ENCODE measurements at places on chromosomes 11 and 22.

DNA sequence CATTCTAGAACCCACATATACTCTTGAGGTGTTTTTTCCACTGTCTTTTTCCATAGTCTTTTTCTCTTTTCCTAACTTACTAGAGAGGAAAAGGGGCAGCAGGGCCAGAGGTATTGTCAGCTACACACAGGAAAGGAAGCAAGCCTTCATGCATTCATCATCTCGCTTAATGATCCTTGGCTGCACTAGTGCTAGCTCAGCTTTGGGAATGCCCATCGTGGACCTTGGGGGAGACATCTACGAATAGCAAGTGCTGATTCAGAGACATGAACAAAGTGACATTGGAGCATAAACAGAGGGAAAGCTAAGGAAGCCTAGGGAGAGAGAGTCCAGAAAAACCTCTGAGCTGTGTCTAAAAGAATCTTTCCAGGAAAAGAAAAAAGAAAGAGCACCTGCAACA lies 466.3 kb upstream of the ARHGAP42 start:
- DNase-seq = no peak

DNA sequence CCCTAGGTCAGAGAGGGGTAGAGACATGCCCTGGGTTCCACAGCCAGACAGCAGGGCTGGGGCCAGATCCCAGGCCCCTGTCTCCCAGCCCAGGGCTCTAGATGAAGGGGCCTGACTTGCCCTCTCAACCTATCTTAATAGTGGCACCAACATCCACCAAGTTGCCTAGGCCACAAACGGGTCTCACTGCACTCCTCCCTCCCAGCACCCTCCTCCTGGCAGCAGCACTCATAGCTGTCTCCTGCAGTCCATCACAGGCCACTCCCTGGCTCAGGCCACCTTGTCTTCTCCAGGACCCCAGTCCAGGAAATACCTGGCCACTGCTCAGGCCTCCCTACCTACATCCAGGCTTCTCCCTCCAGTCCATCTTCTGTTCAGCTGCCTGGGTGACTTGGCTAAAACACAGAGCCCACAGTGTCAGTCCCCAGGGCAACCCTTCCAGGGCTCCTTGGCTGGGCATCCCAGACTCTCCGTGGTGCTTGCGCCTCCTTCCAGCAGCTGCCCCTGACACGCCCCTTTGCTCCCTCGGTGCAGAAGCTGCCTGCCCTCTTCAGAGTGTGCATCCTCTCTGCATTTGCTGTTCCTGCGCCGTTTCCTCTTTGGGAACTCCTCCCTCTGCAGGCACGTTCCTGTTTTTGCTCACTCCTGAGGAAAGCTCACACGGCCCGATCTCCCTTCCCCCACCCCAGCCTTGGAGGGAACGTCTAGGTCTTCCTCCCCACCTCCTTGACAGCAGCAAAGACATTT lies 40.5 kb downstream of the LRRC32 start:
- DNase-seq = no peak

GRCh38 chr11:102528618-102529017 lies 1.9 kb downstream of the MMP7 start:
- no peak for DNase-seq

DNA sequence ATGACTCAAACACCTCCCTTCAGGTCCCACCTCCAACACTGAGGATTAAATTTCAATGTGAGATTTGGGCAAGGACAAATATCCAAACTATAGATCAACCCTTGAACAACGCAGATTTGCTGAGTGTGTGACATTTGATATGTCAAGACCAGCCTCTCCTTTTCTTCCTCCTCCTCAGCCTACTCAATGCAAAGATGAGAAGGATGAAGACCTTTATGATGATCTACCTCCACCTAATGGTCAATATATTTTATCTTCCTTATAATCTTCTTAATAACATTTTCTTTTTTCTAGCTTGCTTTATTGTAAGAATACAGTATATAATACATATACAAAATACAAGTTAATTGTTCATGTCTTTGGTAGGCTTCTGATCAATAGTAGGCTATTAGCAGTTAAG lies 67.5 kb upstream of the MPPED2 start:
- DNase-seq = no peak

DNA sequence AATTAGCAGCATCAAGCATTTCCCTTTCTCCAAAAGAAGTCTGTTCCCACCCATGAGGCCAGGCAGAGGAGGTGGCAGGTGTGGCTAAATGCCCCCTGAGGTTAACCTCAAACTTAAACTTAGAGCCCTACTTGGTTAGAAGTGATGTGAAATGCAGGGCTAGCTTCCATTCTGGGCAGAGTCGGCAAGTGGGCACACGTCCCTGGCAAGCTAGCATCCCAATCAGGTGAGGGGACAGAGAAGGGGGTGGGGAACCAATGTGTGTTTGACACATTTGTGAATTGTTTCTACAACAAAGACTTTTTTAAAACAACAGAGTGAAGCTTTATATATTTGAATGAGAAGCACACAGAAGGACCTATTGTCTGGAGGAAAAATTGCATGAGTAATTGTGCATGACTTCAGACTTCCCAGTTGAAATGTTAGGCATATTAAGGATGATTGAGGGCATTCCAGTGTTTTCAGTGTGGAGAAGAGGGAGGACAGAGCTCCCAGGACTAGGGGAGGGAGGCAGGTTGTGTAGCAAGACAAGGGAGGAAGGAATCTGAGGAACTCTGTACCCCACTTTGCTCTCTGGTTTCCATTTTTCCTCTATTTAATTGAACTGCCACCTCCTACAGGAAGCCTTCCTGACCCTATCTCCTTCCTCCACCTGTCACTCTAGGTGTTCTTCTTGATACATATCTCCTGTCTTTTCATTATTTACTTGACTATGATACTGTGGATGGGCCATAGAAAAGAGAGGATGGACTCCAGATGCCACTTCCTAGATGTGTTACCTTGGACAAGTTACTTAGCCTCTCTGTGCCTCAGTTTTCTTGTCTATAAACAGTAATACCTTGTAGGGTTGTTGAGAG lies 83.3 kb upstream of the PICALM start:
- no peak for DNase-seq

- DNase-seq = no peak
Measured at GRCh38 chr22:39466228-39467006, 9.6 kb downstream of the MGAT3 start.

- DNase-seq = no peak
Measured at GRCh38 chr11:111538407-111539114, 2.0 kb upstream of the LAYN start.

- DNase-seq = no peak
Measured at GRCh38 chr11:30452114-30452513, 129.2 kb downstream of the ARL14EP start.

DNA sequence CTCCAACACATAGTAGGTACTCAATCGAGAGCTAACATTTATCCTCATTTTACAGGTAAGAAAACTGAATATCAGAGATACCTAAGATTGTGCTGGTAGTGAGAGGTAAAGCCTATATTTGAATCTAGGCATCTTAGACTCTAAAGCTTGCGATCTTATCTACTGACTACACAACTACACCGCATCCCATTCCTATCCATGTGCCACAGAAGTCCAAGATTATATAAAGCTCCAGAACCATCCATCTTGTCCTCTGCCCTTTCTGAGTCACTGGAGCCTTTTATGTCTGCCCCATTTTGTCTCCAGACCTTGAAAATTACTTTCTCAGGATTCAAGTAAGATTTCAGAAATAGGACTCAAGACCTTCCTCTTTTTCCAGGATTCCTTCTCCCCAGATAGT lies 84.4 kb downstream of the OR5AK2 start:
- no peak for DNase-seq

GRCh38 chr11:1335811-1336761 lies 26.7 kb upstream of the TOLLIP start:
- DNase-seq = no peak

DNA sequence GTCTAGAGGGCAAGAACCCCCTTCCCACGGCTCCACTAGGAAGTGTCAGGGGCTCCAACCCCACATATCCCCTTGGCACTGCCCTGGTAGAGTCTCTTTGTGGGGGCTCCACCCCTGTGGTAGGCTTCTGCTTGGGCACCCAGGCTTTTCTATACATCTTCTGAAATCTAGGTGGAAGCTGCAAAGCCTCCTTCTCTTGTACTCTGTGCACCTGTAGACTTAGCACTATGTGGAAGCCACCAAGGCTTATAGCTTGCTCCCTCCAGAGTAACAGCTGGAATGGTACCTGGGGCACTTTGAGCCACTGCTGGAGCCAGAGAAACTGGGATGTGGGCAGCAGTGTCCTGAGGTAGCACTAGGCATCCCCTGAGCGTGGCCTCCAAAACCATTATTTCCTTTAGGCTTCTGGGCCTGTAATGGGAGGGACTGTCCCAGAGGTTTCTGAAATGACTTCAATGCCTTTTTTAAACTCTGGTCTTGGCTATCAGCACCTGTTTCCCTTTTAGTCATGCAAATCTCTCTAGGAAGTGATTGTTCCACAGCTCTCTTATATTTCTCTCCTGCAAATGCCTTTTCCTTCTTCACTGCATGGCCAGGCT lies 68.4 kb downstream of the TRAF6 start:
- no peak for DNase-seq

DNA sequence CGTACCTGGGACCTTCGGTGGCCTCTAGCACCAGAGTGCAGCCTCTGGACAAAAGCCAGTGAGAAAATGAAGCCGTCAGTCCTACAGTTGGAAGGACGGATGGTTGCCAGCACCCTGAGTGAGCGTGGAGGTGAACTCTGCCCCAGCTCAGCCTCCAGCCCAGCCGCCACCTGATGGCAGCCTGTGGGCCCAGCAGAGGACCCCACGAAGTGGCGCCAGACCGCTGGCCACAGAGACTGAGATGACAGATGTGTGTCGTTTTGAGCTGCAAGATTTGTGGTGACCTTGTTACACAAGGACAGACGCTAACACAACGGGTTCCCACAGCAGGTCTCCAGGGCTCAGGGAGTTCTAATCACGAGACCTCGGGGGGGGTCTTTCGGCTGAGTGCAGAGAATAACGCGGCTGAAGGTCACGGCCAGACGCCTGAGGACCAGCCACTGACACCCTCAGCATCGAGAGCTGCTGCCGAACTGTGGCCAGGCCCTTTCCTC lies 75.0 kb downstream of the BRD1 start:
- DNase-seq = no peak

DNA sequence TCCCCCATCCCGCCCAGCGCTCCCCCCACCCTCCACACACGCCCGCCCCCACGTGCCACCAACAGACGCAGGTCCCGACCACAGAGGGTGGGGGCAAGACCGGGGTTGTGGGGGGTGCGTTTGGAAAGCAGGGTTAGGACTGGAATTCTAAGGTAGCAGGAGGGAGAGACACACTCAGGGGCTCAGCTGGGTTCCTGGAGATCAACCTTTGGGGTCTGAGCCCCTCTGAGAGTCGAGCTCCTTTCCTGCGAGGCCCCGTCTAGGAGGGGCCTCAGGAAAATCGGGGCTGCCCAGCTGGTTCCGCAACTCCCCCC lies 429 bp downstream of the PGGHG start:
- no peak for DNase-seq

DNA sequence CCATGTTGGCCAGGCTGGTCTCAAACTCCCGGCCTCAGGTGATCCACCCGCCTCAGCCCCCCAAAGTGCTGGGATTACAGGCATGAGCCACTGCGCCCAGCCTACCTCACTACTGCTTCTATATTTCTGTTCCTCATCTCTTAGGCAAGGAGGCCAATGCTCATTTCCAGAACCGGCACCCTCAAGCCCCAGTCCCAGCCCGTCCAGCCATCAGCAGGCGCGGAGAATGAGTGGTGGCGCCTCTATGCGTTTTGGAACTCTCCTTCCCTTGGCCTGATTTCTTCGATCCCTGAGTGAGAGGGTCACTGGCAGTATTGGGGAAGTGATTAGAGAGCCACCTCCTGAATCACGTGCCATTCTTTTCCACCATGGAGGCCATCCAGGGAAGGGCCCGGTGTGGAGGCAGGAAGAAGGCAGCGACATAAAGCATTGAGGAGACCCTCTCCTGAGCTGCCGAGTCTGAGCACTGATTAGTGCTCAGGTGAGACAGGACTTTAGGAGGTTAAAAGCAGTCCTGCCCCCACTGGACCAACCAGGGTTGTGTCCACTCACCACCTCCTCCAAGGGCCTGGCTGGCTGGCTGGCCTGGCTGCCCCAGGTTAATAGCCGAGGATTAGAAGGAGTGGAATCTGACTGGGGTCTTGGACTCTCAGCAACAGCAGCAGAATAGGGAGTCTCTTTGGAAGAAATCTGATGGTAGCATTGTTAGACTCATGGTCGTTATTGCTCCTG lies 8.7 kb downstream of the GRIK4 start:
- no peak for DNase-seq

DNA sequence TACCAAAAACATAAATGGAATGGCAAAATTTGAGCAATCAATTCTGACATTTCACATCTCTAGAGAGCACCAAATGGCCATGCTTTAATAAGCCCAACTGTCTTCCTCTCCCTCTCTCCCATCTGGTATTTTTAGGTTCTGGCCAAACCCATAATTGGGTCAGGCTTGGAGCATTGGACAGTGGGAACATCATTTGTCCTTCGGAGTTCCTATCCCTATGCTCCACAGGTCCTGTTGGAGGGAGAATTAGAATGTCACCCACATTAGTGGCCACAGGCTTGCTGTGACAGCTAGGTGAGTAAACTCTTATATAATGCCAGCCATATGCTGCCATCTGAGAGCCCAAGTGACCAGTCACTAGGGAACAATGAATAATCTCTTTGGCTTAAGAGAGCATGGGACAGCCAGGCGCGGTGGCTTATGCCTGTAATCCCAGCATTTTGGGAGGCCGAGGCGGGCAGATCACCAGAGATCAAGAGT lies 251.0 kb upstream of the CCDC90B start:
- no peak for DNase-seq

GRCh38 chr11:58573451-58574104 lies 2.1 kb downstream of the LPXN start:
- DNase-seq = no peak

GRCh38 chr11:72736452-72737069 lies 15.6 kb downstream of the ARAP1 start:
- DNase-seq = peak; percentile 26

DNA sequence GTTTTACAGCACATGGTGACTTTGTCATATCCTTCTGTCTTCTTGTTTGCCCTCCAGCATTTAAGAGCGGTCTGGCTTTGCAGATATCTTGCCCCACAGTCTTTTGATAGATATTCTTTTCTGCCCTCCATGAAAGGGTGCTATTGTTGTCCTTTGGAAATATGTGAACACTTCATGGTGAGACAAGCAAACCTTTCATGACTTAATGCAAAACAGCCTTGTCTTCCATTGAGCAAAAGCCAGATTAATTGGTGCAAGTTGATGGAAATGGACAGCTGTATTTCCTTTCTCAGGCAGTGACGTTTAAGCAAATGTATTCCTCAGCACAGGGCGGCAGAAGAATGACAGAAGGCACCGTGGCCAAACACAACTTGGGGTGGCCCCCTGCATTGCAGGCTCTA lies 4.4 kb downstream of the DCPS start:
- no peak for DNase-seq

DNA sequence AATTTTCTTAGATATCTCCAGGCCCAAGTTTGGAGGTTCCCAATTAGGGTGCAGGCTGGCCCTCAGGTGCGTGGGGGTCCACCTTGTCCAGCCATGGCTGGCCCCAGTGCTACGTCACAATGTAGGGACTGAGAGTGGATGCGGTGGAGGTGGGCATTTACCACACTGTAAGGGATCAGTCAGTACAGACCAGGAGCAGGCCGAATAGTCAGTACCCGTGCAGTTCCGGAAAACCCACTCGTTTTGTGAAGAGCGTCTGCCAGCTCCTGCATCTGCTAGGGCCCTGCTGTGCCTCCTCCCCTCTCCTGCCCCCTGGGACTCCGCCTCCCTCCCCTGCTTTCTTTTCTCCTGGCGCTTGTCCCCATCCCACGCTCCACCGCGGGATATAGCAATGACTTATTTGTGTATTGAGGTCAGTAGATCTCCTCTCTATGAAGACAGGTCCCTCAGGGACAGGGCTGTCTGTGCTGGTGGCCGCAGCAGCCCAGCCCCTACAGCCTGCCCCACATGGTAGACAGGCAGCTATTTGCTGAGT lies 50.4 kb upstream of the SEPTIN5 start:
- DNase-seq = no peak

- no peak for DNase-seq
Measured at GRCh38 chr11:134559602-134559962, 147.5 kb upstream of the B3GAT1 start.

Measured in HCT116 (cell line).